ENCODE measurements at places on chromosomes 3 and 15.

- DNase-seq = no peak
Observed at GRCh38 chr15:47650564-47650963, 66.7 kb upstream of the SEMA6D start.

DNA sequence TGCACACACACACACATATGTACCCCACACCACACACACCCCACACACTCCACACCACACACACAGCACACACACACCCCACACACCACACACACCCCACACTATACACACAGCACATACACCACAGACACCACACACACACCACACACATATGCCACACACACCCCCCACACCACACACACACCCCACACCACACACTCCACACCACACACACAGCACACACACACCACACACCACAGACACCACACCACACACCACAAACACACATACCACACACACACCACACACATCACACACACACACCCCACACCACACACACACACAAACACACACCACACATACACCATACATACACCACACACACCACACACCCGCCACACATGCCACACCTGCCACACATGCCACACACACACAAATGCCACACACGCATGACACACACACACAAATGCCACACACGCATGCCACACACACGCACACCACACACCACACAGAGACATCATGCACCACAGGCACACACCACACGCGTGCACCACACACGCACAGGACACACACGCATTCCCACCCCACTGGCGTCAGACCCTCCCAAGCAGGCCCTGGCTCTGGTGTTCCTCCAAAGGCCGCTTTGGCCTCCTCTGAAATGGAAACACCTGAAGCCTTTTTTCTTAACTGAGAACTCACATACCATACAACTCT, 15.7 kb downstream of the CHST13 start:
- DNase-seq = no peak

DNA sequence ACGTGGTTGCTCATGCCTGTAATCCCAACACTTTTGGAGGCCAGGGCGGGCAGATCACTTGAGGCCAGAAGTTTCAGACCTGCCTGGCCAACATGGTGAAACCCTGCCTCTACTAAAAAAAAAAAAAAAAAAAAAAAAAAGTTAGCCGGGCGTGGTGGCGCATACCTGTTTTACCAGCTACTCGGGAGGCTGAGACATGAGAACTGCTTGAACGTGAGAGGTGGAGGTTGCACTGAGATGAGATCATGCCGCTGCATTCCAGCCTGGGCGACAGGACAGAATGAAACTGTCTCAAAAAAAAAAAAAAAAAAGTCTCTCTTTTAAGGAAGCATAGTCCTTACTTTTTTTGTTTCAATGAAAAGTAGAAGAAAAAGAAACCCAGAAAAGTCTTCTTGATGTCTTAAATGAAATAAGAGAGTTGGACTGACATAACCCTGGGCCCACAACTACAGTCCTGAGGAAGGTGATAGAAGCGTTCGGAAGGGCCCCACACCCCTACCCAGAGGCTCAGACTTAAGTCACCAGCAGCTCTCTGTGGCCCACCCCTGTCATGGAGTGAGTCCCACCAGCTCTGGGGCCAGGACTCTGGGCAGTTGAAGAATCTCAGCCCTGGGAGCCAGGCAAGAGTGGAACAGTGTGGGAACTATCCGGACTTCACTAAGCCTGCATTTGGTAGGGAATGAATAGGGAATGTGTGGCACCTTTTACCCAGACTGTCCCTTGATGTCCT, 2.6 kb downstream of the NME9 start:
- no peak for DNase-seq

GRCh38 chr15:72800833-72801481, 17.4 kb upstream of the ADPGK start:
- DNase-seq = no peak

Data from astrocyte of the spinal cord (primary cell).